ENCODE measurements at places on chromosomes 3 and 15.

DNA sequence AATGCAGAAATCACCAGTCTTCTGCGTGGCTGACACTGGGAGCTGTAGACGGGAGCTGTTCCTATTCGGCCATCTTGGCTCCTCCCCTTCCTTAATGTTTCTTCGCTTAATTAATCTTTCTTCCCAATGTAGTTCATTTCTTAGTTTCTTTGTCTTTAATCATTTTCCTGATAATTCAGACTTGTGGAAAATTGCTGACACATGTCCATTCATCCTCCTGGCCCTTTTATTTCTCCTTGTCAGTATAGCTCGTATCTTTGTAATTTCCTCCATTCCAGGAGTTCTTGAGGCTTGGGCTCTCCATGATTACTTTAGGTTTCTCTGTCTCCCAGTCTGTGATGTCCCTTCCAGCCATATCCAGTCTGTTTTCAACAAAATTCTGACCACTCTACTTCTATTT lies 98.7 kb downstream of the UBE2E2 start:
- DNase-seq: no peak

GRCh38 chr3:49471856-49472495 lies 1.9 kb downstream of the DAG1 start:
- DNase-seq: no peak

GRCh38 chr15:57019496-57020160 lies 101.2 kb downstream of the TCF12 start:
- no peak for DNase-seq

DNA sequence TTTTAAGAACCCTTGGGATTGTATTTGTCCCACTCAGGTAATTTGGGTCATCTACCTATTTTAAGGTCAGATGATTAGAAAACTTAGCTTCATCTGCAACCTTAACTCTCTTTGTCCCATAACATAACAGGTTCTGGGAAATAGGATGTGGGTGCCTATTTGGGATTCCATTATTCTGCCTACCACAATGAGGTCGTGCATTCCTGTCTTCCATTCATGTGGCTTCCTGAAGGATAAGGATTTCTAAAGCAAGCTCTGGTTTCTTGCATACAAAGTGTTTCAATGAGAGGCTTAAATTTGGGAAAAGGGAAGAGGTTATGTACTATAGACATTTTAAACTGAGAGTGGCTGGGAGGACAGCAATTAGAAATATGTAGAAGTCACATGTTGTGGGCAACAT lies 190.3 kb downstream of the MCTP2 start:
- DNase-seq: no peak

GRCh38 chr3:29281094-29281343 lies 148 bp downstream of the RBMS3 start:
- DNase-seq: no peak

- peak; percentile 73 for DNase-seq
Observed at GRCh38 chr15:88727439-88727838, 75.8 kb upstream of the ACAN start.

DNA sequence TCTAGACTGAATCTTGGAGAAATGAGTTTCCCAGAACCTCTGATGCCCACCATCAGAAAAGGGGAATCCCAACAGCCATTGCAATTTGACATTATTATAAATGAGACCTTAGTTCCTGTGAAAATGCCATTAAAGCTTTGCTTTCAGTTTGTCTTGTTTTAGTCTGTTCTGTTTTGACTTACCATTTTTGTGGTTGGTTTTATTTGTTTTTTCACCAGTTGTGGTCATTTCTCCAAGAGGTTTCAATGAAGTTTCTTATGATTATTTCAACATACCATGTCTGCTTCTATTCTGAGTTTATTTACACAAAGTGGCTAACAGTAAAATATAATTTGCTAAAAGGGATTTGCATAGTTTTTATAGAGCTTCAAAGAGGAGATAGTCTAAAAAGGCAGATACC lies 175.0 kb upstream of the MCTP2 start:
- no peak for DNase-seq

GRCh38 chr3:185796431-185797107 lies 28.3 kb downstream of the IGF2BP2 start:
- peak; percentile 97 for DNase-seq

DNA sequence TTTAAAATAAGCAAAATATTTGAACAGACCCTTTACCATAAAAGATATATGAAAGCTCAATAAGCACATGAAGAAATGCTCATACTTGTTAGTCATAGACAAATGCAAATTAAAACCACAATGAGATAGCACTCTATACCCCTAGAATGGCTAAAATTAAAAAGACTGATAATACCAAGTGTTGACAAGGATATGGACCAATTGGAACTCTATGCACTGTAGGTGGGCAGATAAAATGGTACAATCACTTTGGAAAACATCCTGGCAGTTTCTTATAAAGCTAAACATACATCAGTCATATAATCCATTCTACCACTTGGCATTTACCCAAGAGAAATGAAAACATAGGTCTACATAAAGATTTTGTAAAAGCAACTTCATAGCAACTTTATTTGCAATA lies 293.0 kb upstream of the TLE3 start:
- no peak for DNase-seq

GRCh38 chr15:92625251-92625980 lies 30.2 kb downstream of the FAM174B start:
- no peak for DNase-seq

GRCh38 chr3:14228681-14229470 lies 50.3 kb downstream of the LSM3 start:
- peak; percentile 71 for DNase-seq

DNA sequence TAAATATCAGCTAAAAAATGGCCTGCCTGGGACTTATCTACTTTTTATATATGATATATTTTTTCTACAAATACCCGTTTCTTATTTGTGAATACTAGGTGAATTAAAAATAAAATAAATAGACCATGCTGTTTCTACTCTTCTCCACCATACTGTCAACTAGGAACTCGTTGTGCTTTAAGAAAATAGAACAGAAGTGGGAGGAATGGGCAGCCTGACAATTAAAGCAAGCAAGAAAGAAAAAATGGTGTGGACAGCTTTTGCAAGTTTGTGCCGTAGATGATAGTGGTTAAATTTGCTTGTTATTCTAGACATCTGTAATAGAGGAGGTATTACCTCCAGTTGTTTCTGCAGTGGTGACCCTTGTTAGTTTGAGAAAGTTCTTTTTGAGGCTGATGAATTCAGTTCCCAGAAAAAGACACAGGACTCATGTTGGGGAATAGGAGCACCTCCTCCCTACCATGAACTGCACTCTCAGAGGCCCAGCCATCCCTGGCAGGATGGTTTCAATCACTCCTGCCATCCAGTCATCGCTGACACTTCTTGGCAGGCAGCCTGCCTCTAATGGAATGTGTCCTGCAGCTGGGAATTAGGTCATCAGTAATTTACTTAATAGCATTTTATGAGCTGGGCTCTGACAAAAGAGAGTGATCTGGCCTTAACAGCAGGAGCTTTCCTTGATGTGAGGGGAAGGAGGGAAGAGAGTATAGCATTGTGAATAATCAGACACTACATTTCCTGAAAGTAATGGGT lies 105.0 kb upstream of the GAP43 start:
- DNase-seq: no peak

- DNase-seq: no peak
Observed at GRCh38 chr3:29497282-29497681, 216.4 kb downstream of the RBMS3 start.

- DNase-seq: peak; percentile 82
Observed at GRCh38 chr15:99704444-99704838, 28.8 kb downstream of the LYSMD4 start.

DNA sequence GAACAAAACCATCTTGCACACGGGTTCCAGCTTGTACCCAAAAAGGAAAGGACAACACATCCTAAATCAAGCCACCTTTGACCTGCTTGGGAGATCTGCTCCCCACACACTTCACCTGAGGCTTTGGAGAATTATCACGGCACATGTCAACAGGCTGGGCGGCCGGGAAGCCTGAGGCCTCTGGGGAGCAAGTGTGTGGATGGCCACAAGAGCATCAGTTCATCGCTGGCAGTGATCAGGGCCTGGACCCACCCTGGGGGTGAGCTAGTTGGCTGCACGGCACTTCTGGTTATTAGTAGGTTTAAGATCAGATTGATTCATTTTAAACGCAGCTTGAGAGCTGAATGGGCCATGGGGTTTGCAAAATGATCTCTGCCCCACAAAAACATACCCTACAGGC lies 108.5 kb downstream of the CHSY1 start:
- no peak for DNase-seq

DNA sequence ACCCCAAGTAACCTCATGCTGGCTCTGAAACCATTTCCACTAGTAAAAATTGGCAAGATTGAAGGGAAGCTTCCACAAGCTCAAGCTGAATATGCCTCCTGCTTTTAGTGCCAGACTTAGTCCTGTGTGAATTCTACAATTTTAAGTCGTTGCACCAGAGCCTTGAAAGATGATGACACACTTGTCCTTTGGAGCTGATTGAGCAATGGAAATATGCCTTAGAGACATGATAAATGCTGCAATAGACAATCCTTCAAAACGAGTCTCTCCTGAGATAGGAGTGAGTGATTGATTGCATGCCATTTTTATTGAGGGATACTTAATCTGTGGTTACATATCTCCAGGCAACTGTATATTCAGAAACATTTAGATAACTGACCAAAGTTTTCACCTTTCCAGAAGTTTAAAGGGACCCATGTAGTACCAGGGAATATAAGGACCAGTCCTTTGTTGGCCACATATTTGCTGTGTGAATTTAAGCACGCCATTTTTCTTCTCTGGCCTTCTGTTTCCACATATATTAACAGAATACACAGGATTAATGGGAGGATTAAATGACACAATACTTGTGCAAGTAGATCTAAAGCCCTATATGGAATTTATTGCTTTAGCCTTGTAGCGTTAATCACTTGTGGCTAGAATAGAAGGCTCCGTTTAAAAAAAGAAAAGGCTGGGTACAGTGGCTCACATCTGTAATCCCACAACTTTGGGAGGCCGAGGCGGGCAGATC lies 65.1 kb downstream of the PPARG start:
- no peak for DNase-seq

DNA sequence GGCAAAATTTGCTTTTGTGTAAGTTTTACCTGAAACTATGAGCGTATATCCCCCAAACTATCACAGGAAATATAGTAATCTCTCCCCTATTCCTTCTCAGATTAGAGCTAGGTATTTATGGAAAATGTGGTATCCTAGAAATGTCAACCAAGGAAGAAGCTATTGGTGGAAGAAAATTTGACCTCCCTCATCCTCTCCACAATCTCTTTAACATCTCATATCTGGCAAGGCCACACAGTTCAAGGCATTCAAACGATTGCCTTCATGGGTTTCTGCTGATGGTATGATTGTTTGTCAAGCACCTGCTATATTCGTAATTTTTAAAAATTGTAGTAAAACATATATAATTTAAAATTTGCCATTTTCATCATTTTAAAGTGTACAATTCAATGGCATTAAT lies 27.5 kb upstream of the DRD3 start:
- DNase-seq: no peak

GRCh38 chr3:101976473-101976872 lies 127.2 kb downstream of the NFKBIZ start:
- no peak for DNase-seq

- DNase-seq: peak; percentile 66
Observed at GRCh38 chr15:71800835-71801745, 9.3 kb upstream of the NR2E3 start.

- no peak for DNase-seq
Observed at GRCh38 chr3:117485841-117486240, 776.3 kb downstream of the TUSC7 start.

- DNase-seq: no peak
Observed at GRCh38 chr3:89038869-89039268, 68.6 kb upstream of the EPHA3 start.

- DNase-seq: no peak
Observed at GRCh38 chr3:122151480-122151879, 32.0 kb upstream of the CASR start.

DNA sequence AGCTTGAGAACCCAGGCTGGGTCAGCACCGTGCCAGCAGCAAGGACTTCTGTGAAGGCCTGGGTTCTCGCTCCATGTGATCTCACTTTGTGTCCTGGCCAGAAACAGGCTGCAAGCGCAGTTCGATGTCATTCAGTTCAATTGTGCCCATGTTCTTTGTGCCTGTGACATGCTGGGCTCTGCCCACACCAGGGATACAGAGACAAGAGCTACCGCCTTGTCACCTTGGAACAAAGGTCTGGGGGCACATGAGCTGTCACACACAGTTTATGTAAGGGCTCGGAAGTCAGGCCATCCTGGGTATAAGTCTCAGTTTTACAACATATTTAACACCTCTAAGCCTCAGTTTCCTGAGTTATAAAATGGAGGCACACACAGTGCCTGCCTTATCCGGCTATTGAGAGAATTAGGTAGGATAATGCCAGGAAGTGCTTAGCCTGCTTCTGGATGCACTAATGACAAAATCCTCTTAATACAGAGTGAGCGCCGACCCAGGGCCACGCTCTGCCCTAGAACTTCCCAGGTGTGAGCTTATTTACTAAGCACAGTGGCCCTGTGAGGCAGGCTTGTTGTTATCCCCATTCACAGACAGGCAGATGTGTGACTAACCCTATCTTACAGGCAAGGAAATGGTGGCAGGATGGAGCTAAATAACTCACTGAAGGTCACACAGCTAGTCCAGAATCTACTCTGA lies 50.4 kb upstream of the LIMD1 start:
- no peak for DNase-seq

GRCh38 chr15:84727429-84727828 lies 11.5 kb upstream of the SEC11A start:
- DNase-seq: no peak

DNA sequence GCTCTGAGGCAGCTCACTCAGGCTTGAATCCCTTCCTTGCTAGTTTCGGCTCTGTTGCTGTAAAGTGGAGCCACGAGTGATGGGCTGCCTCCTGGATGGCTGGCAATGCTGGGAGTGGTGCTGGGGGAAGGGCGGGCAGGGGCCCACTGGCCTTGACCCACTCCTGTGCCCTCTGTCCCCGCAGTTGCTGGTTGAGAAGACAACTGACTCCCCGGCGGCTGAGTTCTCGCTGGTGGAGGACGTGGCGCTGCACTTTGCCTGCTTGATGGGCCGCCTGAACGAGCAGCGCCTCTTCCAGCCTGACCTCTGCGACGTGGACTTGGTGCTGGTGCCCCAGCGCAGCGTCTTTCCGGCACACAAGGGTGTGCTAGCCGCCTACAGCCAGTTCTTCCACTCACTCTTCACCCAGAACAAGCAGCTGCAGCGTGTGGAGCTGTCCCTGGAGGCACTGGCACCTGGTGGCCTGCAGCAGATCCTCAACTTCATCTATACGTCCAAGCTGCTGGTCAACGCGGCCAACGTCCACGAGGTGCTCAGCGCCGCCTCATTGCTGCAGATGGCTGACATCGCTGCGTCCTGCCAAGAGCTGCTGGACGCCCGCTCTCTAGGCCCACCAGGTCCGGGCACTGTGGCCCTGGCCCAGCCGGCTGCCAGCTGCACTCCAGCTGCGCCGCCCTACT lies 4.7 kb downstream of the ZBTB47 start:
- DNase-seq: no peak

DNA sequence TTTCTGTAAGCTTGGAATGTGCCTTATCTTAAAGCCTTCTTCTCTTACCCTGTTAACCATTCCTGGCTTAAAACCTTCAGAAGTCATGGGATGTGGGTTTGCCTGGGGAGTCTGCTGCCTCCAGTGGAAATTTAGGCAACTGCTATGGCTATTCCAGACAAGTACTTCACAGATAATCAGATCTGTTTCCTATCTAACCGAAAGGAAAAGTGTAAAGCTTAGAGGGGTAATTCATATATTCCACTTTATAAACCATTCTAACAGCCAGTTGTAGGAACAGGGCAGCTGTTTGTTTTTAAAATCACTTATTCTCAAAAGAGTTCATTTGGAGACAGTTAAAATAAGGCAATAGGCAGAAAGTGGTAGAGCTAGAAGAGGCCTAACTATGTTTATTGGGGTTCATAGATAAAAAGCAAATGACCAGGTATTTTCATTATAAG lies 219.9 kb downstream of the TCF12 start:
- peak; percentile 35 for DNase-seq
